Pulmonary artery endothelial cell (primary cell): ENCODE measurements at places on chromosomes 6 and 20.

GRCh38 chr20:21681922-21682318 is 23.5 kb upstream of the PAX1 start:
- DNase-seq = no peak

DNA sequence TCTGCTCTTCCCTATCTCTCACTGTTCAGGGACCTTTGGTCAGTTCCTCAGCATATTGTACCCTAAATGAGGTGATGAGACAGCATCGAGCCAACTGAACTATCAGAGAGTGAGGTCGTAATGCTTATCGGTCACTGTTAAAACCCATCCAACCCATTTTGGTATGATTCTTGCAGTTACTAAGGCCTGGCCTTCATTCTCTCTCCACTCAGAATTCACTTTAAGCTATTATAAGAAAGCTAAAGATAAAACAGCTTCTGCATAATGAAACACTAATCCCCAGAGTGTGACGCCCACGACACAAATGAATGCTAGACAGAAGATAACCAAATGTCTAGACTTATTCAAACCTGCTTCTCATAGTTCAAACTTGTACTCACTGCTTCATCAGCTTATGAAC is 175.8 kb downstream of the GMPR start:
- no peak for DNase-seq

- no peak for DNase-seq
Observed at GRCh38 chr6:152147269-152147668, 339.8 kb downstream of the ESR1 start.

DNA sequence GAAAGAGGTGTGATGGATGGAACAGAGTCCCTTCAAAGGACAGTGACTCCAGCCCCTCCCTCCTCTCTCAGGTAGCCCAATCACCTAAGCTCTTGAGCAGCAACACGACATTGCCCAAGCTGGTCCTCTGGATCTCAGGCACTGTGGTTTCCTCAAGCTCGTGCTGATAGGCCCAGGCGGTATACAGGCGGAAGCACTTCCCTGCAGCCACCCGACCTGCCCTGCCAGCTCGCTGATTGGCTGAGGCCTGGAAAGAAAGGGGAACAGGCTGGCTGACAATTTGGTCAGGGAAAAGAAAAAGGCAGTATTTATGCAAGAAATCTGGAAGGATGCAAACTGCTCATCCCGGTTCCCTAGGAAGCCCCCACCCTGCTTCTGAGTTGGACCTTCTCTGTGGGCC is 9.6 kb downstream of the C6orf136 start:
- no peak for DNase-seq

- no peak for DNase-seq
Observed at GRCh38 chr6:87068795-87069194, 26.1 kb downstream of the CGA start.

GRCh38 chr6:44571510-44571909 is 184.0 kb downstream of the CDC5L start:
- no peak for DNase-seq

- DNase-seq = no peak
Observed at GRCh38 chr20:15619341-15619740, 953.9 kb downstream of the KIF16B start.

DNA sequence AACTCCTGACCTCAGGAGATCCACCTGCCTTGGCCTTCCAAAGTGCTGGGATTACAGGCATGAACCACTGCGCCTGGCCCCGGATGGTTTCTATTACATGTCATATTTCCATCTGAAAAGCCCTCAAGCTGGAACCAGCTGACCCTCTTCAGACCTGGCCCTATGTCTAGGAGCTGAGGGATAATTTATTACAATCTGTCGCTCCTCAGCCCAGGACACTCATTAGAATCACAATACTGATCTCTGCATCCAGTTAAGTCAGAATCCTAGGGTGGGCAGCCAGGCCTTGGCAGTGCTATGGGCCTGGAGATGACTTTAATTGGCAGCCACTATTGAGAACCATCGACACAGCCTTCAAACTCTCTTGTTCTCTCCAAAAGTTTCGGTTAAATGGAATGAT is 162.6 kb upstream of the SNX9 start:
- no peak for DNase-seq

GRCh38 chr6:55758156-55758937 is 117.0 kb downstream of the BMP5 start:
- DNase-seq = peak; percentile 13

- DNase-seq = no peak
Observed at GRCh38 chr20:760751-761417, 7.4 kb downstream of the SLC52A3 start.

GRCh38 chr20:18224968-18225568 is 63.3 kb upstream of the ZNF133 start:
- DNase-seq = peak; percentile 36

DNA sequence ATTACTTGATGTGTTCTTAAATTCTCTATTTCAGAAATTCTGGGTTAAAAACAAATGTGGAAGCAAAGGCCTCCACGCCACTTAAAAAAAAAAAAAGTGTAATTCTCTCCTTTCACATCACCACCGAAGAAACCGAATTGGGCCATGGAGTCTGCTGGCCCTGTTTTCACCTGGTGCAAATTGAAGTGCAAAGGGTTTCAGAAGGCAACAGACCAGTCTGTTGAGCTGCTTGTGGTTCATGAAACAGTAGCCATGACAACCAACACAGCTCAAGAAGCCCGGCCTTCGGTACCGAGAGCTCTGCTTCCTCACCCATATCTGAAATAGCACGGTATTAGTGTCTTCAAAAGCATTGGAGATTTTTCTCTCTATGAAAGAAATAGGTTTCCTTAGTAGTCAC is 63.1 kb downstream of the GMPR start:
- DNase-seq = no peak

DNA sequence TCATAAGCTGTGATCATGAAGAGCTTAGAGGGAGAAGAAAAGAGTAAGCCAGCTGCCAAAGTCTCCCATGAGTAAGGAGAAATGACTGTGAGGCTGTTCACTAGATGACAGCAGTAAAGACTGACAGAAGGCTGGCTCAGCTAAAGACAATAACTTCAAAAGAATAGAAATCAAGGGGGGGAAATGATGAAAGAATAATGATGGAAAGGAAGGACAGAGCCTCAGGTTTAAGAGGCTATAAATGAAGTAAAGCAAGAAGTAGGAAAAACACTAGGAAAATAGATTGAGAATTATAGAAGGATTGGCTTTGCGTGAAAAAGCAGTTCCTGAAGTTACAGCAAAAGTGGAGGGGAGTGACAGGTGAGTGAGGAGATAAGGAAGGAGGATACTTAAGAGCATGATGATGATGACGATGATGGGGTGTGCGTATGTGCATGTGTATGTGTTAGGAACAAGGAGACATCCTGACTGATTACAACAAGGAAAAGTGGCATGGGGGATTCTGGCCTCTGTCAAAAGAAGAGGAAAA is 48.2 kb downstream of the HBS1L start:
- DNase-seq = no peak
